Sigmoid colon (tissue), 7 donors: ENCODE measurements at places on chromosomes 5 and 9. TPM values are rescaled to one million over a fixed set of nuclear protein-coding genes. Genes with fewer than 3 reads are reported as not detected.

- no peak for DNase-seq
- no peaks in the 10 kb centered on the region for H3K27me3 ChIP-seq
- no peaks in the 10 kb centered on the region for H3K36me3 ChIP-seq
- H3K4me1 ChIP-seq, result no peaks in the 10 kb centered on the region
Measured at GRCh38 chr9:2403701-2404100, 217.9 kb upstream of the VLDLR start.

GRCh38 chr9:89667726-89668125, 62.9 kb downstream of the GADD45G start:
- H3K27ac ChIP-seq, result no peak overlapping the region
- H3K4me3 ChIP-seq, result no peak overlapping the region
- H3K4me1 ChIP-seq, result peaks cover 2% of the 10 kb centered on the region
- no peak for DNase-seq
- no peaks in the 10 kb centered on the region for H3K36me3 ChIP-seq
- no peaks in the 10 kb centered on the region for H3K27me3 ChIP-seq

DNA sequence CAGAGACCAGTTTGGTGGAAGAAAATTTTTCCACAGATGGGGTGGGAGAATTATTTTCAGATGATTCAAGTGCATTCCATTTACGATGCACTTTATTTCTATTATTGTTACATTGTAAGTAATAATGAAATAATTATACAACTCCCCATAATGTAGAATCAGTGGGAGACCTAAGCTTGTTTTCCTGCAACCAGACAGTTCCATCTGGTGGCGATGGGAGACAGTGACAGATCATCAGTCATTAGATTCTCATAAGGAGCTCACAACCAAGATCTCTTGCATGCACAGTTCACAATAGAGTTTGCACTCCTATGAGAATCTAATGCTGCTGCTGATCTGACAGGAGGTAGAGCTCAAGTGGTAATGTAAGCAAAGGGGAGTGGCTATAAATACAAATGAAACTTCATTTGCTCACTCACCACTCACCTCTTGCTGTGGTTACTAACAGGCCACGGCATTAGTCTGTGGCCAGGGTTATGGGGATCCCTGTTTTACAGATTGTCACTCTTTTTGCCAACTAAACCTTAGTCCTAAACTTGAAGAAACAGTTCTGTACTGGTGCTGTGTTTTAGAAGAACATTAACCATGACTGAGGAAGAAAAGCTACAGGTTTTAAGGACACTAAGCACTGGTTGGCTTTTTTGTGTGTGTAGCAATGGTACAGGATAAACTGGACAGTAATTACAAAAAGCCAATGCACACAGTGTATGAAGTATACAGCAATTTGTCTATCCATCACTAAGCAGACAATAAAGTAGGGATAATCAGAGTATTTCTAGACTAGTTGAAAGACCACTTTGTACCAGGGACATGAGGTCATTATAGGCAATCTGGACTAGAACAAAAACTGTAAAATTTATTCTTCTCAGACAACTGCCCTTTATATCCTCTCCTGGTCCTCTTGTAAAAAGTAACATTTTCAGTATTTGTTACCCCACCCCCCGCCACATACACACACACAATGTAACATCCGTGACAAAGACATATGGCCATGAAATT, 9.9 kb downstream of the TMEM232 start:
- no peaks in the 10 kb centered on the region for H3K27me3 ChIP-seq
- no peaks in the 10 kb centered on the region for H3K4me1 ChIP-seq
- H3K36me3 ChIP-seq, result no peaks in the 10 kb centered on the region
- H3K27ac ChIP-seq, result no peak overlapping the region

DNA sequence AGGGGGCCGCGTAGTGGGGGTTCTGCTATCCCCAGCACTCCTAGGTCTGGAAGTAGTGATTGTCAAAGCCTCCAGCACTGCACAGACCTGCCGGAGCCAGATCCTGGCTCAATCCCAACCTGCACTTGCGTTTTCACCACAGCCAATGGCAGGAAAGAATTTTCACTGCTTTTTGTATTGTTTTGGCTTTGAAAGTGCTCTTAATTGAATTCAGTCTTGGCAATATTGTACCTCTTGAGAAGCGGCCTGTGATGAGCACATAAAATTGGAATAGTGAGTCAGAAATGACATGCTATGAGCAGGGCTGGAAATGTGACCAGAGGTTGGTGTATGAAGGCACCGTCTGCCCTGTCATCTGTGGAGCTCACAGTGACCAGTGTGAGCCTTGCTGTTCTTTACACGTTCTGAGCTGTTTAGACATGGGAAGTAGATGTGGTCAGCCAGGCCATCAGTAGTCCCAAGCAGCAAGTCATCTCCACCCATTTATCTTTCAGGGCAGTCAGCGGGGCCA, 41.5 kb downstream of the SECISBP2 start:
- no peaks in the 10 kb centered on the region for H3K27me3 ChIP-seq
- H3K4me1 ChIP-seq, result no peaks in the 10 kb centered on the region
- peak overlapping the region; percentile 33 for H3K27ac ChIP-seq

- no peak overlapping the region for H3K27ac ChIP-seq
- no peaks in the 10 kb centered on the region for H3K4me1 ChIP-seq
- H3K36me3 ChIP-seq, result no peaks in the 10 kb centered on the region
- no peak overlapping the region for H3K4me3 ChIP-seq
- no peak for DNase-seq
- H3K27me3 ChIP-seq, result no peaks in the 10 kb centered on the region
Measured at GRCh38 chr5:14628346-14628745, 36.2 kb upstream of the OTULIN start.

GRCh38 chr5:87405472-87406155, 7.1 kb downstream of the CCNH start:
- no peak for DNase-seq
- H3K4me1 ChIP-seq, result no peaks in the 10 kb centered on the region
- H3K27ac ChIP-seq, result no peak overlapping the region
- H3K36me3 ChIP-seq, result peaks cover 28% of the 10 kb centered on the region
- H3K4me3 ChIP-seq, result no peak overlapping the region
- no peaks in the 10 kb centered on the region for H3K27me3 ChIP-seq

DNA sequence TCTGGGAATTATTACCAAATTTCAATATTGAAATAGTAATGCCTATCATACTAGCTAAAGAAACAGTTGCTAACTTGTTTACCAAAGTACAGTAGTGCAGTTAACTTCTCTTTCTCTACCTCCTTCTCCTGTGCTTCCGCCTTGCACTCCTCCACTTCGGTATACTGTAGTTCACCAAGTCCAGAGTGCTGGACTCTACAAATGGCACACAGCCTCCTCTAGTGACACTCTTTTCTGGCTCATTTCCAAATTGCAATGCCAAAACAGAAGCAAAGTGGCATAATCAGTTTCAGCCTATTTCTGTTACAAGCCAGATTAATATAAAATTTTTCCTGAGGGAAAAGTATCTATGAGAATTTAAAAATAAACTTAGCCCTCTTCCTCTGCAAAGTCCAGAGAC, 86.0 kb upstream of the RASGRF2 start:
- no peak for DNase-seq
- no peak overlapping the region for H3K4me3 ChIP-seq

GRCh38 chr9:79988126-79988525, 416.4 kb downstream of the TLE4 start:
- no peak for DNase-seq
- no peaks in the 10 kb centered on the region for H3K36me3 ChIP-seq
- no peaks in the 10 kb centered on the region for H3K4me1 ChIP-seq
- H3K27ac ChIP-seq, result no peak overlapping the region
- no peak overlapping the region for H3K4me3 ChIP-seq
- H3K27me3 ChIP-seq, result no peaks in the 10 kb centered on the region

DNA sequence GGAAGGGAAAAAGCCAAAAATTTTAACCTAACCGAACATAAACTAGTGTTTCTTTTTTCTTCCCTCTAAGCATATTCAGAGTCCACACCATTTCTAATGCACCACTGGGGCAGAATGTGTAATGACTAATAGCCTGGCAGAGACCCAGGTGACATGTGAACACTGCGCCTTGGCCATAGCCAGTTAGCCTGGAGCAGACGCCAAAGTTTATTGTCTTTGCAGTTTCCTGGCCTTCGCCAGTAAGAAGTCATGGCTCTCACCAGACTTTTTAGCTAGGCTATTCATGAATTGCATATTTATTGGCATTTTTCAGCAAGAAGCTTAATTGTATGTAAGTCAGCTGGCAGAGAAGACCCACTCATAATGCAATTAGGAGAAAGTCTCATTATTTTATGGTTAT, 182.8 kb upstream of the SLC27A6 start:
- peaks cover 4% of the 10 kb centered on the region for H3K4me1 ChIP-seq
- H3K27me3 ChIP-seq, result no peaks in the 10 kb centered on the region
- H3K27ac ChIP-seq, result peak overlapping the region; percentile 35
- DNase-seq, result peak; percentile 84

- no peak overlapping the region for H3K27ac ChIP-seq
- DNase-seq, result no peak
- H3K4me1 ChIP-seq, result peaks cover 30% of the 10 kb centered on the region
Measured at GRCh38 chr5:91074615-91075014, 308.5 kb downstream of the ARRDC3 start.

GRCh38 chr9:88399966-88400365, 11.7 kb downstream of the SPIN1 start:
- no peaks in the 10 kb centered on the region for H3K36me3 ChIP-seq
- no peaks in the 10 kb centered on the region for H3K4me1 ChIP-seq
- no peak overlapping the region for H3K4me3 ChIP-seq
- DNase-seq, result no peak
- no peaks in the 10 kb centered on the region for H3K27me3 ChIP-seq
- no peak overlapping the region for H3K27ac ChIP-seq

DNA sequence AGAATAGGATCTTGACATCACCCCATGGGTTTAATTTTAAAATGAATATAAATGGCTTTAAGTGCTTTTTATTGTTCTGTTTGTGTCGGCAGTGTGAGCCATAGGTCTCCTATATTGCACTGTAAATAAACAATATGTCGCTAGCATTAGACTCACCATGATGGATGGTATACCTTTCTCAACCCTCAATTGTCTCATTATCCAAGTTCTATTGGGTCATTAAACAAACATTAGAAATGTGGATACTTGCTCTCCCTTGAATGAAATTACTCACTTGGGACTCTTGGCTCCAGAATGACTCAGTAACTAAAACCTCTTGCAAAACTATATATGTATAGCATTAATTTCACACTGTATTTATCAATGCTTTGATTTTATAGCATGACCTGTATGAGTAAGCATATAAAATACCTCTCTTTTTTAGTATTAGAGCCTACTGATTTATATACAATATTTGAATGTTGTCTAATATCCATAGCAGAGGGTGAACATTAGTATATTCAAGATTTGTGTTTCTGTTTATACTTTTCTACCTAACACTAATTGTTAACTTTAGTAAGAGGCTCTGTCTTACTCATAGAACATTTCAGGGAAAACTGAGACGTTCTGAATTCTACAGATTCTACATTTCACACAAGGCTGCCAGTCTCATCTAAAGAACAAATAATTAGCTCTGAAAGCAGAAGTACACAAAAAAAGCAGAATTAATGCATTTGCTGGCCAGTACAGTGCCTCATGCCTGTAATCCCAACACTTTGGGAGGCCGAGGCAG, 303.8 kb upstream of the PRR16 start:
- no peaks in the 10 kb centered on the region for H3K27me3 ChIP-seq
- no peak for DNase-seq
- H3K4me1 ChIP-seq, result no peaks in the 10 kb centered on the region
- H3K36me3 ChIP-seq, result no peaks in the 10 kb centered on the region

DNA sequence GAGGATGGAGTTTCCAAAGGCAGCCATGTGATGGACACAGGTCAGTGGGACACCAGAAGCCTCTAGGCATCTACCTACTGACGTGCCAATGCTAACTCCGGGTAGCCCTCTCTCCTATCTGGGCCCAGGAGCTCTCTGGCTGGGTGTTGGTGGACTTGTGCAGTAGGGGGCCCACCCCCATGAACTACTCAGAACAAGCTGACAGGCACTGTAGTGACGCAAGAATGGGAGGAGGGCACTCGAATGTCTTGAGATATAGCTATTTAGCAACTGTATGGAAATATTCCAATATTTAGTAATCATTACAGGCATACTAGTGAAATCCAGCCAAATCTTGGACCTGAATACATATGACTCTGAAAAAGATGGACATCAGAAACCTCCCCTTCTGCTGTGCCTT, 5.7 kb upstream of the DOCK2 start:
- no peaks in the 10 kb centered on the region for H3K36me3 ChIP-seq
- DNase-seq, result no peak
- no peak overlapping the region for H3K4me3 ChIP-seq
- H3K27me3 ChIP-seq, result no peaks in the 10 kb centered on the region
- H3K4me1 ChIP-seq, result no peaks in the 10 kb centered on the region

DNA sequence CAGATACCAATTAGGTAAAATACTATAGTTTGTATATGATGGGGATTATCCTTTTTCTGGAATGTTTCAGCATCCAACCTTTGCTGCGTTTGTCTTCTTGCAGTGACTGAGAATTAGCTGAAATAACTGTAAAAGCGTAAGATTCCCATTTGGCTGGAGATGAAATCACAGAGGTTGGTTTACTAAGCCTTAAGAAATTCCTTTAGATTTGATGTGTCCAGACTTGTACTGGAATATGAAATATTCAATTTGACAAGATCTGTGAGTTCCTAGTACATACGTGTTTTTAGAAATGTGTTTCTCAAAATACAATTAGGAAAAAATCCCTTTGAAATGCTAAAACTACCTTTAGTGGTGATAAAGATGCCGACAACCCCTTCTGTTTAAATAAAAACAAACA, 286.0 kb upstream of the DMRT1 start:
- H3K36me3 ChIP-seq, result no peaks in the 10 kb centered on the region
- no peak overlapping the region for H3K27ac ChIP-seq
- no peak for DNase-seq

GRCh38 chr5:85927632-85928031, 690.1 kb upstream of the COX7C start:
- no peaks in the 10 kb centered on the region for H3K27me3 ChIP-seq
- H3K4me3 ChIP-seq, result no peak overlapping the region
- H3K27ac ChIP-seq, result no peak overlapping the region
- DNase-seq, result no peak

- H3K27me3 ChIP-seq, result no peaks in the 10 kb centered on the region
- DNase-seq, result peak; percentile 86
- H3K4me1 ChIP-seq, result no peaks in the 10 kb centered on the region
- H3K27ac ChIP-seq, result peak overlapping the region; percentile 99
Measured at GRCh38 chr9:93126825-93127368, 7.2 kb downstream of the NINJ1 start.

- no peaks in the 10 kb centered on the region for H3K36me3 ChIP-seq
- no peak overlapping the region for H3K27ac ChIP-seq
- no peak overlapping the region for H3K4me3 ChIP-seq
- H3K4me1 ChIP-seq, result no peaks in the 10 kb centered on the region
- DNase-seq, result no peak
- no peaks in the 10 kb centered on the region for H3K27me3 ChIP-seq
Measured at GRCh38 chr9:124551472-124552272, 44.5 kb upstream of the NR5A1 start.

Gene KCNV2
- total RNA-seq, result not detected

Gene CARTPT
- total RNA-seq, result 16.3 TPM

Gene ZNF366
- 1.8 TPM for total RNA-seq

Gene GRXCR2
- not detected for total RNA-seq
